ENCODE measurements at places on chromosomes 2 and 18. TPM values are rescaled to one million over a fixed set of nuclear protein-coding genes. Genes with fewer than 3 reads are reported as not detected.

The WNT10A gene
- not detected for total RNA-seq

The TCF7L1 gene
- total RNA-seq: 0.80 TPM

GRCh38 chr2:197704434-197705120, 592 bp upstream of the MARS2 start:
- DNase-seq: no peak

DNA sequence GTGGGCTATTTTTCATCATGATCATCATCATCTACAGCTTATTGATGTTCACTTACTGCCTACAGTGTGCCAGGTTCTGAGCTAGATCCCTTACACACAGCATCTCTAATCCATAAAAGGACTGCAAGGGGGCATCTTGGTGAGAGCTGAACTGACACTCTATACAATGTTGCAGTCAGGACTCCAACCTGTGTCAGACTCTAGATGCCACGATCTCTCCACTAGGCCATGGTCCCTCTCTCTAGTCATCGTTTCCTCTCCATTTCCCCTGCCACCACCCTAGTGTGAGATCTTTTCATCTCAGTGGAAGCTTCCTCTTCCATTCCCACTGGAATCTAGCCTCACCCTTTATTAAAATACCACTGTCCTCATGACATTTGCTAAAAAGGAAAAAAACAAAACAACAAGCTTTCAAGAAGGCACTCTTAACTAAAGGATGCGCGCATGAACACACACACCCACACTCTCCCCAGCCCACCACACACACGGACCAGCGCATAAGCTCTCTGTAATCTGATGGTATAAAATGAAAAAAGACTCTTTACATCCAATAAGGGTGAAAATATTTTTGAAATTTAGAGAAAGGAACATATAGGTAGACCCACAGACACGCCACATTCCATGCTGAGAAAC, 93.4 kb upstream of the THOC1 start:
- no peak for DNase-seq

DNA sequence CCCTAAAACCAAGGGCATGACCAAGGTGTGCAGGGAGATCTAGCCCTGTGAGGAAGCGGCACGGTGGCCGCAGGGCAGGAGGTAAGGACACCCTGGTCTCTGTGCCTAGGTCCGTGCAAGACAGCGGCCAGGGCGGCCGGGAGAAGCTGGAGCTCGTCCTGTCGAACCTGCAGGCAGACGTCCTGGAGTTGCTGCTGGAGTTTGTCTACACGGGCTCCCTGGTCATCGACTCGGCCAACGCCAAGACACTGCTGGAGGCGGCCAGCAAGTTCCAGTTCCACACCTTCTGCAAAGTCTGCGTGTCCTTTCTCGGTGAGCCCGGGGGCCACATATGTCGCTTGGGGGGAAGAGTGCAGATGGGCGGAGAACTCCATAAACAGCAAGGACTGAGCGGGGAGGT, 235.4 kb downstream of the ATAD2B start:
- DNase-seq: no peak

GRCh38 chr2:43406651-43407279, 180.4 kb upstream of the ZFP36L2 start:
- DNase-seq: no peak

GRCh38 chr2:181586569-181587081, 70.3 kb downstream of the CERKL start:
- no peak for DNase-seq
